ENCODE measurements at places on chromosomes 7 and 10. TPM values are rescaled to one million over a fixed set of nuclear protein-coding genes. Genes with fewer than 3 reads are reported as not detected.

Gene SLC18A3
- not detected for total RNA-seq

Gene TWIST1
- 7.1 TPM for total RNA-seq

Gene LIPK
- not detected for total RNA-seq

Gene ASB10
- not detected for total RNA-seq

Gene PLCE1
- total RNA-seq: 5.7 TPM

Gene NSMCE4A
- total RNA-seq: 48.0 TPM

Gene ZNRF2
- 17.6 TPM for total RNA-seq

Gene C7orf57
- total RNA-seq: not detected

Gene PLA2G12B
- not detected for total RNA-seq

Gene WEE2
- not detected for total RNA-seq
